ENCODE measurements at places on chromosomes 7 and 10. TPM values are rescaled to one million over a fixed set of nuclear protein-coding genes. Genes with fewer than 3 reads are reported as not detected.
A peak's percentile ranks its signal among the peaks of the same experiment; 100 is the strongest.

Gene GDF10
- not detected for total RNA-seq

Gene LLCFC1
- total RNA-seq, result not detected

Gene COL26A1
- total RNA-seq, result 0.27 TPM

DNA sequence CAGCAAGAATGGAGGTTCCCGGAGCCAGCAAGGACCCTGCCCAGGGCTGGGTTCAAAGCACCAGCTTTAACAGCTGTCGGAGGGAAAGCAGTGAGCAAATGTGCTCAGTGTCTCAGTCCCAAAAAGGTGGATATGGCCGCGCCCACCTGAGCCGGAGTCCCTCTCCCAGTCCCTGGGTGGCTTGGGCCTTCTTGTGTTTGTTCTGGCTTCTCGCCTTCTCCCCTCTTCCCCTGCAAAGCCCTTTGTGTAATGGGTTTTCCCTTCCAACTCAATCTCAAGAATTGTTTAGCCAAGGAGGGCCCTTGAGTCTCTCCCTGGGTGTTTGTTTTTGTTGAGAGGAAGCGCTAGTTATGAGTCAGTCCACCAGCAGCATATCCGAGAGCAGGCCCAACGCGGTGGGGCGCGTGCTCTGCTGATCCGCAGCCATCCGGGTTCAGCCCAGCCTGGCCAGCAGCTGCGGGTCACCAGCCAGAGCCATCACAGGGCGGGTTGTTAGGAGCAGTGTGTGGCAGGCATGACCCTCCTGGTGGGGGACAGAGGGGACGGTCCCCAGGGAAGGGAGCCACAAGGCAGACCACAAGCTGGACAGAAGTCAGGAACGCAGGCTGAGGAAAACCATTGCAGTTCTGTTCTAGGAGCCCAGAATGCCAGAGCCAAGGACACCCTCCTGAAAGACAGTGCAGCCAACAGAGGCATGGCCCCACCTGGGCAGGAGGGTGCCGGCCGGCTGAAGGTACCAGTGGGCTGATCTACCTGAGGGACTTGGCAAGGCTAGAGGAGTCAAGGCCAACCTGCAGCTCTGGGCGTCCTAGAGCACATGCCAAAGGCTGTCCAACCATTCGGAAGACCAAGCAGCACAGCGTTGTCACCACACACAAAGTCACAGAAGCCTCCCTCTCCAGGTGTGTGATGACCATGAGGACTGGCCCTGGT lies 21.3 kb downstream of the CALML3 start:
- no peaks in the 10 kb centered on the region for H3K36me3 ChIP-seq
- H3K27ac ChIP-seq, result peak overlapping the region; percentile 67
- no peak overlapping the region for H3K4me3 ChIP-seq
- DNase-seq, result no peak
- H3K4me1 ChIP-seq, result peaks cover 41% of the 10 kb centered on the region

Gene NUTM2B
- 1.4 TPM for total RNA-seq

- H3K4me1 ChIP-seq, result no peaks in the 10 kb centered on the region
- H3K36me3 ChIP-seq, result no peaks in the 10 kb centered on the region
- DNase-seq, result no peak
- no peak overlapping the region for H3K27ac ChIP-seq
- H3K4me3 ChIP-seq, result no peak overlapping the region
Observed at GRCh38 chr7:11988186-11988585, 156.2 kb upstream of the THSD7A start.

Gene SOSTDC1
- total RNA-seq, result 0.20 TPM

Gene JCAD
- 17.5 TPM for total RNA-seq

Gene TCF7L2
- total RNA-seq, result 164 TPM

Data from HCT116 (cell line).